ENCODE measurements at places on chromosomes 5 and 9.

GRCh38 chr5:157730900-157731271 is 334 bp upstream of the THG1L start:
- H3K27me3 ChIP-seq, result no peaks in the 10 kb centered on the region
- no peak for DNase-seq
- 0 out of 2 replicates have a peak, but pooled peaks cover 4% of the 10 kb centered on the region for H3K4me1 ChIP-seq
- peak overlapping the region; percentile 99 for H3K27ac ChIP-seq
- H3K36me3 ChIP-seq, result no peaks in the 10 kb centered on the region

DNA sequence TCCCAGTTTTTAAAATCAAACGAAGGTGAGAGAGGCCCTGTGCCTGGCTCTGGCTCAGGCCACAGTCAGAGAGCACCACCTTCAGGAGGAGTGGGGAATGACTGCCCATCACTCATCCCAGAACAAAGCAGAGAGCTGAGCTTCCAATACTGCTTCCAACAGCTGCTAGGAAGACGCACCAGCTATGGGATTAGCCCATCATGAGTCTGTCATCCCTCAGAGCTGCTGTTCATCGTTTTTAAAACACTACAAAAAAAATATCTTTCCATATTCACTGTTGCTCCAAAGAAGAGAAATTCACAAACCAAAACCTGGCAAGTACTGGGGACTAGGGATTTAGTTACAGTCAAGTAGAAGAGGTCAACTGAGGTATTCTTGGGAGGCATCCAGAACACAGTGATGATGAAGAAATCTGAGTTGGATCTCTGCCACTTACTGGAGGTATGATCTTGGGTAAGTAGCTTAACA is 102.4 kb downstream of the CDK5RAP2 start:
- no peaks in the 10 kb centered on the region for H3K27me3 ChIP-seq
- no peaks in the 10 kb centered on the region for H3K4me1 ChIP-seq
- no peak overlapping the region for H3K4me3 ChIP-seq
- peaks cover 1% of the 10 kb centered on the region for H3K36me3 ChIP-seq
- DNase-seq, result peak; percentile 63

GRCh38 chr9:6600426-6600825 is 45.1 kb downstream of the GLDC start:
- DNase-seq, result no peak
- H3K4me1 ChIP-seq, result peaks cover 7% of the 10 kb centered on the region
- H3K4me3 ChIP-seq, result no peak overlapping the region
- 0 out of 2 replicates have a peak, but pooled peaks cover 2% of the 10 kb centered on the region for H3K36me3 ChIP-seq

DNA sequence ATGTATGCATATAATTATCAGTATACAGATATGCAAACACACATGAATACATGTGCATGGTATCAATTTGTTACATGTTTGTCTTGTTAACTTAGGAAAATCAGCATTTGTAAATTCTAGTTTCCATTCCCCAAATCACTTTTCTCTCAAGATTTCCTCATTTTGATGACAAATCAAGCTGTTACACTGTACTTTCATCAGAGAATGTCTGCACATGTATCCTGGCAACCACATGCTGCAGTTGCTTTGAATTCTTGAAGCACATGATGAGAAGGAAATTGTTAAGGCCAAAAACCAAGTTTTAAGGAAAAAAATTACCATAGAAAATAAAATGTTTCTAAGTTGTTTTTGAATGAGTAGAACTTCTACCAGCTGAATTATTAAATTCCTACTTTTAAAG is 1834.5 kb downstream of the EFNA5 start:
- no peaks in the 10 kb centered on the region for H3K4me1 ChIP-seq
- DNase-seq, result no peak
- H3K4me3 ChIP-seq, result no peak overlapping the region
- H3K36me3 ChIP-seq, result no peaks in the 10 kb centered on the region

- no peaks in the 10 kb centered on the region for H3K27me3 ChIP-seq
- no peak overlapping the region for H3K27ac ChIP-seq
- DNase-seq, result no peak
- peaks cover 3% of the 10 kb centered on the region for H3K36me3 ChIP-seq
- no peak overlapping the region for H3K4me3 ChIP-seq
These were observed 267.5 kb downstream of the NR3C1 start for GRCh38 chr5:143135832-143136551.
